ENCODE measurements at places on chromosomes 1 and 21.

DNA sequence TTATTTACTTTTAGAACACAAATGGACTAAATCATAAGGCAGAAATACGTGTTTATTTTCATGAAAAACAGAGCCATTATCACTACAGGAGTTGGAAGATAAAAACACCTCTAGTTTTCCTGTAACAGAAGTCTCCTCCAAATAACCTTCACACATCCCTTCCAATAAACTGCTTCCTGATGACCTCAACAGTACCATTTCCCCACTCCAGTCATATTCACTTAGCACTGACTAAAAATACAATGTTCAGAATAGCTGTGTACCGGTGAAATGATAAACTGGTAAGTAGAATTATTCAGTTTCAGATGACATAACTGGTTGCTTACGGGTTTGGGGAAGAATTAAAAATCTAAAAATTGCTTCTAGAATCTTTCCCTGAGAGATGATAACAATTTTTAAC lies 137.9 kb downstream of the DENND1B start:
- no peak for DNase-seq

GRCh38 chr1:5620997-5621396 lies 371.2 kb downstream of the NPHP4 start:
- DNase-seq, result peak; percentile 12

- DNase-seq, result no peak
These were observed 4.3 kb downstream of the TP73 start for GRCh38 chr1:3656450-3657095.

- DNase-seq, result no peak
These were observed 286.5 kb downstream of the NFIA start for GRCh38 chr1:61368876-61369275.

DNA sequence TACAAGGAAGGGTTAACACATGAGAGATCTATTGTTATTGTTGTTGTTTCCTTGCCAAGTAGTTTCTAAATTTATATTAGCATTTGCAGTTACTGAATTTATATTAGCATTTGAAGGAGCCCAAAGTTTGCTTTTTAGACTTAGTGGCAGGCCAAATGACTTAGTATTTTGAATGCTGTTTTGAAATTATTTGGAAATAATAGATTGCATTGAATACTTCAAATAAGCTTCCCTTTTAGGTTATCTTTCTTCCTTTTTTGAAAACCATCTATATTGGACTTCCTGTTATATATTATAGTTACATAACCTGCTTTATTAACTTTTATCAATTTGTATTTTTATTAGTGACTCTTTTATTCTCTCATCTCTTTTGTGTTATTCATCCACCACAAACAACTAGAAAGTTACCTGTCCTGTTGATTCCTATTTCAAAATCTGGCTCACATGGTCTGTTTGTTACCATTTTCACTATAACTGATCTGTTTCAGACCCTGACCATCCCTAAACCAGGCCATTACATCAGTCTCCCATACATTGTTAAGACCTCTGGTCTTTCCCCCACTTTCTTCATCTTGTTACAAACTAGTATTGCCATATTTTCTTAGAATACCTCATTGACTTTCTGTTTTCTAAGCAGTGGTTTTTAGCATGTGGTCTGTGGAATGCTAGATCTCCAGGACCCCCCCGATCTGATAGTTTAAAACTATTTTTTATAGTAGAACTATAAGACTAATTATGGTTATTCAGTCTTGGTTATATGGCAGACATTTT lies 185.2 kb downstream of the RASAL2 start:
- DNase-seq, result no peak
